Endothelial cell (in vitro differentiated cells): ENCODE measurements at places on chromosomes 2 and 18.

DNA sequence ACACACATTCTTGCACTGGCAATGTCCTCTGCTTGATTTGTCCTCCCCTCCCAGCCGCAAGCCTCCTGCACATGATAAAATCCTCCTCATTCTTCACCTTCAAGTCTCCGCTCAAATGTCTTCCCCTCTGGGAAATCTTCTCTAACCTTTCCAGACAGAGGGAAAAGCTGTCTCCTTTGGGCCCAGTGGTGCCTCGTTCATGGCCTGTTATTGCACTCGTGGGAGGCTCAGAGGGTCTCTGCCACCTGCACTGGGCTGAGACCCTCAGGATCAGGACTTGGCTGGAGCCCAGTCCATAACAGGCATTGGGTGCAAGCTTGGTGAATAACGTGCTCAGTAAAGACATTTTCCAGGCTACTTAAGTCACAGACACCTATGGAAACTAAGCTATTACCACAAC is 68.6 kb downstream of the PTGR3 start:
- no peaks in the 10 kb centered on the region for H3K27me3 ChIP-seq
- H3K27ac ChIP-seq: no peak overlapping the region
- no peak for DNase-seq
- H3K4me1 ChIP-seq: no peaks in the 10 kb centered on the region
- H3K4me3 ChIP-seq: no peak overlapping the region

- no peaks in the 10 kb centered on the region for H3K27me3 ChIP-seq
- DNase-seq: peak; percentile 63
- no peak overlapping the region for H3K4me3 ChIP-seq
- no peaks in the 10 kb centered on the region for H3K4me1 ChIP-seq
- no peaks in the 10 kb centered on the region for H3K36me3 ChIP-seq
These were observed 62.9 kb upstream of the CTIF start for GRCh38 chr18:48475635-48476549.

- no peaks in the 10 kb centered on the region for H3K36me3 ChIP-seq
- H3K4me3 ChIP-seq: no peak overlapping the region
- H3K4me1 ChIP-seq: no peaks in the 10 kb centered on the region
- no peak overlapping the region for H3K27ac ChIP-seq
- no peaks in the 10 kb centered on the region for H3K27me3 ChIP-seq
- no peak for DNase-seq
These were observed 205.7 kb downstream of the TPGS2 start for GRCh38 chr18:36623091-36623490.

GRCh38 chr2:58436872-58437271 is 195.7 kb upstream of the FANCL start:
- no peaks in the 10 kb centered on the region for H3K36me3 ChIP-seq
- H3K4me3 ChIP-seq: no peak overlapping the region
- no peaks in the 10 kb centered on the region for H3K4me1 ChIP-seq

DNA sequence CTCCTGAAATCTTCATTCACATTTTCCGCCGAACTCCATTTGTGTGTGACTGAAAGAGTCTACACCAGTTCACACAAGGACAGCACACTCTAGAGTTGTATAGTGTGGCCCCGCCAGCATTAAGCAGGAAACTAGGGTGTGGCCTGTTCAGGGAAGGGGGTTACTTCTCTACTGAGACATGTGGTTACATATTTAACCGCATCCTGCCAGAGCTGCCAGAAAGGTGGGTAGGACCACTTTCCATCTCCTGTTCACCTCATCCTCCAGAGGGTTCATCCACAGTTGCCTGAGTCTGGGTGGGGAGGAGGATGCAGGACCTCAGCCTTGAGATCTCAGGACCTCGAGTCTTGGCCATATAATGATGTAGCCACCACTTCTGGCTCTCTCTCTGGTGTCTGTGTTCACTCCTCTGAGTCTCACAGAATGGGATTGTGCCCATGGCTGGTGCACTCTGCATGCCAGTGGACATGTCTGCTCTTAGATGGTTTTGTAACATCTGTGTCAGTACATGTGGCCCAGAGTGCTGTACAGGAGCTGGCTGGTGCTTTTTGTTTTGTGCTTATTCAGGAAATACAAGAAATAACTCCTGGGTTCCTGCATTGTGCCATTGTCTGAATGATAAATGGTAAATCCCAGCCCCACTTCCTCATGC is 7.7 kb upstream of the SP140L start:
- H3K27ac ChIP-seq: no peak overlapping the region
- peaks cover 11% of the 10 kb centered on the region for H3K4me1 ChIP-seq
- peaks cover 10% of the 10 kb centered on the region for H3K27me3 ChIP-seq

GRCh38 chr2:120134263-120134662 is 88.9 kb downstream of the TMEM185B start:
- no peak for DNase-seq
- peaks cover 37% of the 10 kb centered on the region for H3K36me3 ChIP-seq
- H3K27ac ChIP-seq: no peak overlapping the region
- H3K27me3 ChIP-seq: no peaks in the 10 kb centered on the region
- H3K4me1 ChIP-seq: peaks cover 10% of the 10 kb centered on the region

DNA sequence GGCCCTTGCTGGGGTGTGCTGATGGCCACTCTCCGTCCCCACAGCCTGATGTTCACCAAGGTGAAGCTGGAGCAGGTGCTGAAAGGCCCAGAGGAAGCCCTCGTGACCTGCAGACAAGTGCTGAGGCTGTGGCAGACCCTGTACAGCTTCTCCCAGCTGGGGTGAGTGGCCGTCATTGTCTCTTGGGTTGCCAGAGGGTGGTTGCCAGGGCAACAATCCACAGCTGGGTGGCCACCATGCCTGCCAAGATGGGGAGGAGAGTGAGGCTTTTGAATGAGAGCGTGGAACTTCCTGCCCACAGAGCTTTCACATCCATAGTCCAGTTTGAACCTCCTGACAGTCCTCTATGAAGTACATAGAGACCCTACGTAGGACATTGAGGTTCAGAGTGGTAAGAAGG is 108.8 kb downstream of the STPG4 start:
- H3K36me3 ChIP-seq: peaks cover 21% of the 10 kb centered on the region
- H3K4me3 ChIP-seq: no peak overlapping the region
- H3K4me1 ChIP-seq: peaks cover 19% of the 10 kb centered on the region
- no peak overlapping the region for H3K27ac ChIP-seq
- peaks cover 10% of the 10 kb centered on the region for H3K27me3 ChIP-seq

GRCh38 chr2:234929002-234929401 is 22.8 kb upstream of the SH3BP4 start:
- no peak overlapping the region for H3K4me3 ChIP-seq
- H3K4me1 ChIP-seq: peaks cover 3% of the 10 kb centered on the region
- DNase-seq: no peak
- no peaks in the 10 kb centered on the region for H3K36me3 ChIP-seq
- H3K27me3 ChIP-seq: no peaks in the 10 kb centered on the region

DNA sequence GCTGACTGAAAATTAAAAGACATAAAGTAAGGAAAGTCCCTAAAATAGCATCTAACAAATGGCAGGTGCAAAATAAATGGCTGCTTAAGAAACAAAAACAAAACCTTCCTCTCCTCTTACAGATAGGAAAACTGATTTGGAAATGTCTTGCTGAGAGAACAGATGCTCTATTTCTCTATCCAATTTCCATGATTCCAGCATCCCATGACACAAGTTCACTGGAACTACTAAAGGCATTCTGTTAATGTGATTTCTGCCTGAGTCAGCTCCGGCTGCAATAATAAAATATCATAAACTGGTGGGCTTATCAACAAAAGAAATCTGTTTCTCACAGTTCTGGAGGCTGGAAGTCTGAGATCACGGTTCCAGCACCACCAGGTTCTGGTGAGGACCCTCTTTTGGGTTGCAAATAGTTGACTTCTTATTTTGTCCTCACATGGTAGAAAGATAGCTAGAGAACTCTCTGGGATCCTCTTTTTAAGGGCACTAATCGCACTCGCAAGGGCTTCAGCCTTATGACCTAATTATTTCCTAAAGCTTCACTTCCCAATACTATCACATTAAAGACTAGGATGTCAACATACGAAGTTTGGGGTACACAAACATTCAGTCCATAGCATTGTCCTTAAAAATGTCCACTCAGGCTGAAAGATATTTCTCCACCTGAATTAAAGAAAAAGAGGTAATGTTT is 78.2 kb upstream of the GALNT3 start:
- H3K27me3 ChIP-seq: no peaks in the 10 kb centered on the region
- no peak overlapping the region for H3K27ac ChIP-seq
- no peak overlapping the region for H3K4me3 ChIP-seq
- DNase-seq: no peak

- peaks cover 5% of the 10 kb centered on the region for H3K36me3 ChIP-seq
- DNase-seq: no peak
- peak overlapping the region; percentile 49 for H3K27ac ChIP-seq
- H3K27me3 ChIP-seq: peaks cover 7% of the 10 kb centered on the region
These were observed 2.0 kb downstream of the SMAD2 start for GRCh38 chr18:47928466-47928865.

DNA sequence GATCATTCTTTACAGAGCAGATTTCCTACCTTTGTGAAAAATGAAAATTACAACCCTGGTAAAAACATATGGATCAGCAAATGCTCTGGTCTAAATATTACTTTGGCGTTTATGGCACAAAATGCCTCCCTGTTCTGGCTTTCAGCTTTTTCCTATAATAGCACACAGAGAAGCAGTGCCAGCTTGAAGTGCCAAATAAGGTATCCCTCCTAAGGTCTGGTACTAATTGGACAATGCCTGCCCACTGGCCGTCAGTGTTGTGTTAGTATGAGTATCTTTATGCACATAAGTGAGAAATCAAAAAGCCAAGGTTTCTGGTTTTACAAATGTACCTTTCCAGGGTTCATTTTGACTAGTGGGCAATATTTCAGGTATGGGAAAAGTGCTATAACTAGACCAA is 1293.7 kb upstream of the FAM98A start:
- no peak overlapping the region for H3K27ac ChIP-seq
- peaks cover 2% of the 10 kb centered on the region for H3K4me1 ChIP-seq
- H3K36me3 ChIP-seq: no peaks in the 10 kb centered on the region
- H3K4me3 ChIP-seq: no peak overlapping the region

GRCh38 chr2:213995400-213996105 is 415.3 kb upstream of the VWC2L start:
- no peaks in the 10 kb centered on the region for H3K4me1 ChIP-seq
- H3K27ac ChIP-seq: no peak overlapping the region
- DNase-seq: no peak

DNA sequence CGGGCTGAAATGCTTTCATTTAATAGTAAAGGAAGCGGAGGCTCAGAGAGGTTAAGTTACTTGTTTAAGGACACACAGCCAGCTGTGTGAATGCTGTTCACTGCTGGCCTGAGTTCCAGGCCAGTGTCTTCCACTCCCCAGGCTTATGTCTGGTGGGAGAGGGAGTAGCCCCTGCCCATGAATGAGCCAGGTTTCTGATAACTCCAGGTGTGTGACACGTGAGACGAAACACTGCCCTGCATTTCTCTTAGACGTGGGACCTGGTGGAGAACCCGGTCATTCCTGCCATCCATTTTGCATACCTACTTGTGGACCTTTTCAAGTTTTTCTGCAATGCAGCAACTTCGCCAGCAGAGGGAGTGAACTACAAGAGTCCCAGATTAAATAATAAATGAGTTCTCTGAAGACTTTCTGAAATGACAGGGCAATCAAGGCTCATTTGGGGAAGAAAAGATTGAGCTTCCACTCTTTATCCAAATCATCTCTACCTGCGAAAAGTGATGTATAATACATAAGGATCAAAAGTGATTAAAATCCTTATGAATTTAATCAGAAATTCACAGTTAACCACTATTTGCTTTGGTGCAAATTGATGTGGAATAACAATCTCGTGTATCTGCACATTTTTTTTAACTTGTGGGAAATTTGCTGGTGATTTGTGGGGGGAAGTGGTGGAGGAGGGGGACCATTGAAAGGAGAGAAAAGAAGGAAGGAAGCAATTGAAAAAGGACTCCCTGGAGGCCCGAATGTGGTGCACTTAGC is 79.4 kb upstream of the ASB18 start:
- peak overlapping the region; percentile 76 for H3K27ac ChIP-seq
- peak overlapping the region; percentile 23 for H3K4me3 ChIP-seq
- peak; percentile 53 for DNase-seq
- peaks cover 15% of the 10 kb centered on the region for H3K36me3 ChIP-seq

- DNase-seq: no peak
- H3K4me1 ChIP-seq: peaks cover 2% of the 10 kb centered on the region
- no peaks in the 10 kb centered on the region for H3K36me3 ChIP-seq
- H3K27ac ChIP-seq: no peak overlapping the region
These were observed 2.6 kb downstream of the PROM2 start for GRCh38 chr2:95276888-95277245.

DNA sequence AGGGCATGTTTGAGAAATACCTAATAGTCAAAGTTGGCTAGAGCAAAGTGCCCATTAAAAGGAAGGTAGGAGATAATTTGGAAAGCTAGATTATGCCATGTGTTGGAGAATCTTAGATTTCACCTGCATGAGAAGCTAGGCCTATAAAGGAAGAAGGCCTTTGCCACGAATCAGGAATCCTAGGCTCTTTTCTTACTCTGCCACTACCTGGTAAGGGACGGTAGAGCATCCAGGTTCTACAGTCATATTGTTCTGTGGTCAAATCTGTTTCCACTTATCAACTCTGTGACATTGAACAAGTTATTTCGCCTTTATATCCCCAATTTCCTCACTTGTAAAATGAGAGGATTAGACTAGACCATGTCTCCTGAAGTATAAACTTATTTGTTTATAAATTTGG is 3.6 kb upstream of the KCNJ3 start:
- no peak overlapping the region for H3K4me3 ChIP-seq
- no peak for DNase-seq
- H3K27me3 ChIP-seq: peaks cover 15% of the 10 kb centered on the region

DNA sequence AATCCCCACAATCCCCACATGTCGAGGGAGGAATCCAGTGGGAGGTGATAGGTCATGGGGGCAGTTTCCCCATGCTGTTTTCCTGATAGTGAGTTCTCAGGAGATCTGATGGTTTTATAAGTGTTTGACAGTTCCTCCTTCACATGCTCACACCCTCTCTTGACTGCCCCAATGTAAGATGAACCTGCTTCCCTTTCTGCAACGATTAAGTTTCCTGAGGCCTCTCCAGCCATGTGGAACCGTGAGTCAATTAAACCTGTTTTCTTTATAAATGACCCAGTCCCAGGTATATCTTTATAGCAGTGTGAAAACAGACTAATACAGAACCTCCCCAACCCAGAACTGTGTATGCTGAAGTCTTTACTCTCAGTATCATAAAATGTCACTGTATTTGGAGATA is 289.5 kb upstream of the MMADHC start:
- H3K27me3 ChIP-seq: no peaks in the 10 kb centered on the region
- no peak overlapping the region for H3K4me3 ChIP-seq
- no peak for DNase-seq
- H3K27ac ChIP-seq: no peak overlapping the region

DNA sequence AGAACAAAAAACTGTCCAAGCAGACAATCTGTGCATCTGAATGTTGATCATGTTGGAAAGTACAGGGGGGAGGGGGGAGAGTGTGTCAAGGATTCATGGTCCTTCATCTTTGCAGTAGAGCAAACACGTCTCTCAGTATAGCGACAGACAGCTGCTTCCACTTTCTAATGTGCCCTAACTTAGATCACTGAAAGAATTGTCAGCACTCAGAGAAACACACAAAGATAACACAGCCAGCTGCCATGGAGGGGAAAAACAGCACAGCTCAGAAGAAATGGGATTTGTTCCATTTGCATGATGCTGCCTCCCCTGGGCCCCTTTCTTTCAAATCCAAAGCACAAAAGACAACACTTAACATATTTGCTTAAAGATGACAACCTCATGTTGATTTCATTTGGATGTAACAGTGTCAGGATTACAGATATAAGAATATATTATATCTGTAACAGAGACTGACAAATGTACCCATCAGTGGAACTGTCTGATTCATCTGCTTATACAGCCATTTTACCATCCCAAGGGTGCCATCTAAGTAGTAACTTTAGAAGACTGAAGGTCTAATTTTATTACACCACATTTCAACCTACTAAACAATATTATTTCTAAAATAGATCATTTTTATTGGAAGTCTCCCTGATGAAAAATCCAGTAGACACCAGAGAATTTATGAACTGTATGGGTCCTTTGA is 17.7 kb downstream of the FIGN start:
- no peak for DNase-seq
- H3K4me1 ChIP-seq: peaks cover 4% of the 10 kb centered on the region
- no peak overlapping the region for H3K4me3 ChIP-seq
- H3K27me3 ChIP-seq: no peaks in the 10 kb centered on the region
